Right forelimb (tissue), 1 donor: ENCODE measurements at places on chromosomes 11 and 22.
A peak's percentile ranks its signal among the peaks of the same experiment; 100 is the strongest.

GRCh38 chr11:19541521-19542049, 171.1 kb upstream of the NAV2 start:
- DNase-seq, result no peak

GRCh38 chr22:48084729-48085050, 1322.2 kb downstream of the TBC1D22A start:
- DNase-seq, result no peak

DNA sequence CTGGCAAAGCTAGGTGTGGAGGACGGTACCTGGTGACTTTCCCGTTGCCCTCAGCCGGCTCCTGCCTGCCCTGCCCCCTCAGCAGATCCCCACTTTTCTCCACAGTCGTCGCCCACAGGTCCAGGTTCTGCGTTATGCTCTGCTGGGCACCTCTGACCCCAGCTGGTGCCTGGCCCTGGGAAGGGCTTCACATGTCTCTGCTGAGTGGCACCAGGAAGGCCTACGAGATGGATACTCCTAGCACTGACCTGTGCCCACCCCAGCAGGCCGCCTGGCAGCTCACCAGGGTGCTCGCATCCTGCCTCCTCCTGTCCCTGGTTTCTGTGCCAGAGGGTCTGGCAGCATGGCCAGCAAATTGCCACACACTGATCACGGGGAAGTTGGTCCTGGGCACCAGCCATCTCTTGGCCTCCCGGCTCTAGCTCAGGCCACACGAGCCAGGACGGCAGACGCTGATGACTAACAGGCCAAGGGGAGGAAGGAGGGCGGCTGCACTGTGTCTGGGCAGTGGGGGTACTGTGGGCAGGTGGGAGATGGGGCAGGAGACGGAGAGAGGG, 13.8 kb downstream of the CARS1 start:
- no peak for DNase-seq

- DNase-seq, result no peak
Observed at GRCh38 chr11:71130106-71130505, 122.3 kb downstream of the SHANK2 start.

DNA sequence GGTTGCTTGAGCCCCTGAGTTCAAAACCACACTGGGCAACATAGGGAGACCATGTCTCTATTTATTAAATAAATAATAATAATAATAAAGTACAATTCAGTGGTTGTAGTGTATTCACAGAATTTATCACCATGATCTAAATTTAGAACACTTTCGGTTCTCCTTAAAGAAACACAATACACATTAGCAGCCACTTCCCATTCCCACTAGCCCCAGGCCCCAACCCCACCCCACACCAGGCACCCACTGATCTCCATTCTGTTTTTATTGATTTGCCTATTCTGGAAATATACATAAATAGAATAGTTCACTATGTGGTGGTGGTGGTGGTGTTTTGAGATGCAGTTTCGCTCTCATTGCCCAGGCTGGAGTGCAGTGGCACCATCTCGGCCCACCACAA, 45.7 kb downstream of the BCL2L13 start:
- no peak for DNase-seq

DNA sequence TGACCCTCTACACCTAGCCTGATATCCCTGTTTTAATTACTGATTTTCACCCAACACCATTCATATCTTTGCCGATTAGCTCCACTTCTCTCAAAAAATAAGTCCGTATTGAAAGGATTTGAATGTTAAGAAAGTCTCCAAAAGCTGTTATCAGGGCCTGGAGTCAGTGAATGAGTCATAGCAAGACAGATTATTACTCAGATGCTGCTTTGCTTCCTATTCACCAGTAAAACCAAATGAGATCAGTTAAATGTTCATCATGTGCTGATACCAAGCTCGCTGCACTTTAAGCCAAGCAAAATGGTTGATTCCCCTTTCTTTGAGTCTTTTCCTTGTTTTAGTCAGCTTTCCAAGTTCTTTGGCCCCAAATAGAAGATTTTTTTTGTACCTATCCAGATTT, 228.4 kb downstream of the FAT3 start:
- no peak for DNase-seq

DNA sequence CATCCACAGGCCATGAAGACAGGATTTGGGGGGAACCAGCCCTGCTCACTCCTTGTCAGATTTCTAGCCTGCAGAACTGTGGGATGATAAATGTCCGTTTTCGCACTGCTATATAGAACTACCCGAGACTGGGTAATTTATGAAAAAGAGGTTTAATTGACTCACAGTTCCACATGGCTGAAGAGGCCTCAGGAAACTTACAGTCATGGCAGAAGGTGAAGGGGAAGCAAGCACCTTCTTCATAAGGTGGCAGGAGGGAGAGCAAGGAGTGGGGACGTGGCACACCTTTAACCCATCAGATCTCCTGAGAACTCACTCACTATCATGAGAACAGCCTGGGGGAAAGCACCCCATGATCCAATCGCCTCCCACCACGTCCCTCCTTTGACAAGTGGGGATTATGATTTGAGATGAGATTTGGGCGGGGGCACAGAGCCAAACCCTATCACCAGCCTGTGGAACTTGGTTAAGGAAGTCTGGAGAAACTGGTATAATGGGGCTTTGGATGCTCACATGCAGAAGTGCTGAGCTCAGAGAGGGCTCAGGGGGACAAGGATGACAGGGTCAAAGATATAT, 50.7 kb downstream of the MYEOV start:
- no peak for DNase-seq

DNA sequence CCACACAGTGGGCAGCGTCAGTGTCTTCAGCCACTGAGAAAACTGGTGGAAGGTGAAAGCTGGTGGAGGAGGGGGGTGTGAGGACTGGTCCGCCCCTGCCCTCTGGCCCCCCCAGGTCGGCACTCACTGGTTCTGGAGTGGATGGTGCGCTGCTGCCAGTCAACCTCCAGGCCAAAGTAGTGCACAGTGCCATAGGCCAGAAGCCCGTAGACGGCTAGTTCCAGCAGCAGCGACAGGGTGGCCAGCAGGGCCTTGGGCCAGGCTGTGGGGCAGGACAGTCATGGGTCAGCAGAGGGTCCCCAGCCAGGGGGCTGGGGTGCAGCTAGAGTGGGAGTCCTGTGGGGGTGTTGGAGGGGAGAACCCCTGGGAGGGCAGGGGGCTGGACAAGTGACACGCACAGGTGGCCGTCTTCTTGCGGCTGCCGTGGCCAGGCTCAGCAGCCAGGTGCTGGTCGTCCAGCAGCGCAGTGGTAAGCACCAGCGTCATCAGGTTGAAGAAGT, 2.2 kb downstream of the LMF2 start:
- DNase-seq, result no peak

DNA sequence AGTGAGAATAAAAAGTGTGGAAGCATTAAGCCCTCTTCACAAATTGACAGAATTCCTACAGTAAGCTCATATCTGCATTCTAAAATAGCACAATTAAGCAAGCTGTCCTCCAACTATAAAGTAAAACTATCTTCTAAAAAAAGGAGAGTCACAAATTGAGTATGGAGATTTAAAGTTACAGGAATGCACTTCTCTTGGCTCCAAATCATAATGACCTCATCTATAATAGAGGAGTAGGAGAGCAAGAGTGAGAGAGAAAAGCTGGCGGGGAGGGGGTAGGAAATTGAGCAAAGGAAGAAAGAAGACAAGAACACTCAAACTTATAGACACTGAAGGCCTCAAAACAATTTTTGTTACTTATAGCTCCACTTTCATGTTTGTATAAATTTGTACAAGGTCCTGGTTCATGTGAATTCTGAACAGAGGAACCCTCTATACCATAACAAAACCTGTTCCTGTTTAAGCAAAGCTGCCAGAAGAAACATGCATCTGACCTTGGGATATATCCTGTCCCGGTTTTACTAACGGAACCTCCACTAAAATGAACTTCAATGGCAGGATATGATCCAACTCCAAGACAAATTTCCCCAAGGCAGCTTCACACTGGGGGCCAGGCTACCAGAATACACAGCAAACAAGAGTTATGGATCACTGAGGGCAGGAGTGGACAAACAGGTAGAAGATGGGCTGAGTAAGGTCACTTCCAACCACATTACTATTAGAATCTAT, 37.2 kb downstream of the SLC35F2 start:
- no peak for DNase-seq

DNA sequence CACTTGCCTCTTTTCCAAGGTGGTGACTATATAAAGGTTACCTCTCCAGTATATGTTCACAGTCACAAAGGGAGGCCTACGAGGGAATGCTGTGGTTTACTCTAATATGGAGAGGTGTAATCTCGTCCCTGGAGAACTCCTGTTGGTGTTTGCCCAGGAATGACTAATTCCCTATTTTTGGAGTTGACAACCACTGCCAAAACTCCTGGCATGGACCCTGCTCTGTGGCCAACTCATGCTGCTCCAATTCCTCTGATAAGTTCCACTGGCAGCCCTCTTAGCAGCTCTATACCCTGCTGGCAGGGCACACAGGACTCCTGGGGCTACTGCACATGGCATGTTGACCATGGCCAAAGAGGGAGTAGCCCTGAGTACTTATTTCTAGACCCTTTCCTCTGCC, 418.7 kb upstream of the ANO5 start:
- DNase-seq, result no peak

DNA sequence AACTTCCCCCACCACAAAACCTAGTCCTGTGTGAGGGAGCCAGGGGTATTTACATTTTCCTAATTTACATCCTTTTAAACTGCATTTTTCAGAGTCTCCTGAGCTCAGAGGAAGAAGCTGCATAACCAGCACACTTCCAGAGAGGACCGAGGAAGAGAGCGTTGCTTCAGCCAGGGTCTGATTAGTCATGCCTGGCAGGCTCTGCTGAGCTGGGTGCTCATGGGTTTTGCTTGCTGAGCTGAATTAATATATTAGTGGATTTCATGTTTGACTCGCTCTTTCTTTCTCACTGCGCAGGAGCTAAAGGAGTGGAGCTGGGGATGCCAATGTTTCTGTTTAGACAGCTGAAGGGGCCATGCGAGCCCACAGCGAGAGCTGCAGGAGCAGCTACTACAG, 539.3 kb upstream of the B3GAT1 start:
- DNase-seq, result no peak

GRCh38 chr22:37752189-37753087, 55.3 kb upstream of the GCAT start:
- DNase-seq, result peak; percentile 77

- DNase-seq, result no peak
Observed at GRCh38 chr11:70926543-70927201, 325.7 kb downstream of the SHANK2 start.

DNA sequence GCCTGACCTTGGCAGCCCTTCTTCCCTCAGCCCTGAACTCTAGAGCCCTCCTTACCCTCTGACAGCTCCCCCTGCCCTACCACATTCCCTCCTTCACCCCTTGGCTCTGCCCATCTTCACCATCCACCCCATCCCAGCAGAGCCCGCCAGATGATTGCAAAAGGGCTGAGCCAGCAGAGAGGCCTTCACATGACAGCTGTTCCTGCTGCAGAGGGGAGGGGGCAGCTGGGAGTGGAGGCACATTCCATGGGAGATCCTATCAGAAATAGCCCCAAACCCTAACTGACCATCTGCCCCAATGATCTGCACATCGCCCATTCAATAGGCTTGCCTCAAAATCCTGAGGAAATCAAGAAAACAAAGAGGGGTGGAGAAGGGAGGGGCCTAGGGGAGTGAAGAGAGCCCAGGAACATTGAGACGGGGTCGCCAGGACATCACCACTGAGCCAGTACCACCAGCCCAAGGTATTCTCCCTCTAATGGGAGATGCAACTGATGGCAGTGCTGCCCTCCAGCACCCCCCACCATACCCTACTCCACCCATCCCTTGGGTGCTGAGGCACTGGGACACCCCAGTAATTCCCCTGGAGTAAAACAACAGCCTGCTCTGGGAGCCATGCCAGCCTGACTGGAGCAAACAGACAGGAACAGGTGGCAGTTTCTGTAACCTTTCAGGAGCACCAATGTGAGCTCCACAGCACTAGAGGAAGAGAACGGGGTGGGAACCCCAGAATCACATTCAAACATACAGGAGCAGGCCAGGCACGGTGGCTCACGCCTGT, 8.0 kb upstream of the AHNAK start:
- peak; percentile 67 for DNase-seq

DNA sequence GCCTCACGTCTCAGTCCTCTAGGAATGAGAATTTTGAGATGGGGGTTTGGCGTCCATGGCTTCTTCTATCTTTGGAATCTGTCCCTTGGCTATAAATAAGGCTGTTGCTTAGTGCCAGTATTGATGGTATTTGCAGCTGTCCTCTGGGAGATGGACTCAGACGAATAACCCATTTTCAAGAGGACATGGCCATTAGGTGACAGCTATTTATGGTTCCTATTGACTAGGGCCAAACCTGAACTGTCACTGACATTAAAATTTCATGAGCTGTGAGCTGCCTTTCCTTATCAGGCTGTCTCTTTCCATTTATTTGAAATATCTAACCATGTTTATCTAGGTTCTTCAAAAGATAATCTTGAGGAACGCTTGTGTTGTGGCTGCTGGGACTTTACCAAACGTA, 92.7 kb downstream of the NAV2 start:
- DNase-seq, result no peak

GRCh38 chr11:123060277-123061000, 1.5 kb downstream of the HSPA8 start:
- no peak for DNase-seq

DNA sequence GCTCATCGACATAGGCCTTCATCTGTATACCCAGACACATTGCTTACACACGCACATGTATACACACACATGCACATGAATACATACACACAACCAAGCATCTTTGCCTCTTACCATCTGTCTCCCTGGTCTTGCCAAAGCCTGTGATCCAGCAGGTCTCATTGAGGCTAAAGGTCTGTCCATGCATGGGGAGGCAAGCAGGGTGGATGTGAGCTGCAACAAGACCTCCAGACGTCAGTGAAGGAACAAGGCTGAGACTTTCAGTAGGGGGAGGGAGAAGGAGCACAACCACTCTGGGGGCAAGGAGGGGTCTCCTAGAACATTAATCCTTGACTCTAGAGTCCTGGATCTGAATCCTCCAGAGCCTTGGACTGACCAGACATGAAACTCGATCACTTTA, 23.7 kb downstream of the TMPRSS13 start:
- peak; percentile 10 for DNase-seq

DNA sequence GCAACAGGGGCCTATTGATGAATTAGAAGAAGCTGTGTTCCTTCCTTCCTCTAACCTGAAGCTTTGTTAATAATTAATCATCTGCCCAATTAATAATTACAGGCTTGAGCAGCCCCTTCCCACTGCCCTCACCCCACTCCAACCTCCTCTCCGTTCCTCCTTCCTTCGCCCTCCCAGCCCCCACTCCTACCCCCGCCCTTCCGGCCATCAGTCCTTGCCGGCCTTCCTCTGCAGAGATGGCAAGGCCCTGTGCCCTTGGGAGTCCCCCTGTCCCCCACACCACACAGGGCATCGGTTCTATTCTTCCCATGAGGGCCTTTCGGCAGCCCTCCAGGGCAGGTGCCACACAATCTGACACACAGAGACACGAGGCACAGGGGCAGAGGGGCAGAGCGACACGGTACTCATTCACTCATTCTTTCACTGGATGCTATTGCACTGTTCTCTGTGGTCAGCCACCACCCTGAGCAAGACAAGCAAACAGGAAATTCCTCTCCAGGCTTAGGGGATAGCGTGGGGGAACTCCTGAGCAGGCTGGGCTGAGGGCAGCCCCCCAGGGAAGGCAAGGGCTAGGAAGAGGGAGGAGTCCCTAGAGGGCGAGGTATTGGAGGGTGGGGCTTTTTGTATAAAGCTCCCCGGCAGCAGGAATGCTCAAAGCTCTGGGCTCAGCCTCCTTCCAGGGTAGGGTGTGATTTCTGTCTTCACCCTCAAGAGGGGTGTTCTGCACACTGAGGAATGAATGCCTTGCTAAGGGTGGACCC, 14.7 kb downstream of the MGAT3 start:
- DNase-seq, result no peak
